T-helper 17 cell (primary cell): ENCODE measurements at places on chromosomes 12 and 14.

- no peak for DNase-seq
Observed at GRCh38 chr12:94994312-94994711, 9.2 kb downstream of the NDUFA12 start.

DNA sequence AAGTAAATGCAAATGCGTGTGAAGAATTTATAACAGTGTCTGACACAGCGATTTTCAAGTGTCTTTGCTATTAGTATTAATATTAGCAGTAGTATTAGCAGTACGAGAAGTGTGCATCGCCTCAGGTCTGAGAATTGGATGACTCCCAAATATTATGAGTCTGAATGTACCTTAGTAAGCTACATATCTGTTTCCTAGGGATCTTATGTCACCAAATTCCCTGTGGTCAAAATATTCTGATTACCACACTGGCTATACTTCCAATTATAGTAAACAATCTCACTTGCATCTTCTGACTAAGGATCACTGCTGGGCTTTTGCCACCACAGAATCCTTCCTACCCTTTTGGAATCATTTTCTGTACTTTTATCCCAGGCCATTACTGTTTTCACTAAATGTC lies 396.0 kb upstream of the MIS18BP1 start:
- no peak for DNase-seq

- no peak for DNase-seq
Observed at GRCh38 chr12:49564686-49565405, 3.1 kb downstream of the MCRS1 start.

DNA sequence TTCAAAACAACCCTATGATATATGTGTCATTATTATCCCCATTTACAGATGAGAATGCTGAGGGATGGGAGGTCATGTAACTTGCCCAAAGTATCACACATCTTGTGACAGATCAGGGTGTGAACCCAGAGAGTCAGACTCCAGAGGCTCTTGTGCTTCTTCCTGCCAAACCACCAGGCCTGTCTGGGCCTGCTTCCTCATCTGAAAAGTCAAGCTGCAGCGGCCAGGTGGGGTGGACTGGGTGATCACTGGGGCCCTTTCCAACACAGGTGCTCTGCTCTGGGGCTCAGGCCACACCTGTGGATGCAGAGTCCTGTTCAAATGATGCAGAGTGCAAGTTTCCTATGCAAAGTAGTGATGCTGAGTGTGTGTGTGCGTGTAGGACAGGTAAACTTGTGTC lies 26.7 kb downstream of the TSPAN11 start:
- DNase-seq: no peak

- DNase-seq: no peak
Observed at GRCh38 chr12:98698603-98699463, 53.7 kb downstream of the APAF1 start.

- no peak for DNase-seq
Observed at GRCh38 chr14:100692859-100693558, 33.7 kb upstream of the DLK1 start.

GRCh38 chr12:59763835-59764234 lies 168.0 kb downstream of the SLC16A7 start:
- DNase-seq: no peak

GRCh38 chr14:106662936-106663550 lies 1136.7 kb downstream of the TMEM121 start:
- no peak for DNase-seq

DNA sequence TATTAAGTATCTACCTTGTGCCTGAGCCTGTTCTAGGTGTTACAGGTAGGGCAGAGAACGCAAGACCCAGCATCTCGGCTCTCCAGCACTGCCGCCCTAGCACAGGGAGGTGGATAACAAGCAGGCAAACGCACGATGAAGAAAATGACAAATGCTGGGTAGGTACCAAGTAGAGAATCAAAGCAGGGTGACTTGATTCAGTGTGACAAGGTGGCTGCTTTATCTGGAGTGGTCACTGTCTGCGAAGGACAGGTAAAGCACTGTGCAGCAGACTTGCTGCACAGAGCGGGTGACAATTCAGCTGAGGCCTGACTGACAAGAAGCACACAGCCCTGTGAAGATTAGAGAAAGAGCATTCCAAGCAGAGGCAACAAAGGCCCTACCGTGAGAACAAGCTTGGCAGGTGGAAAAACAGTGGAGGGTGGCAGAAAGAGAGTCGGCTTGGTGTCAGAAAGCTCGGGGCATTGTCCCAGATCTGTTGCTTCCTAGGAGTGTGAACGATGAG lies 12.9 kb downstream of the PRKCH start:
- peak; percentile 32 for DNase-seq

DNA sequence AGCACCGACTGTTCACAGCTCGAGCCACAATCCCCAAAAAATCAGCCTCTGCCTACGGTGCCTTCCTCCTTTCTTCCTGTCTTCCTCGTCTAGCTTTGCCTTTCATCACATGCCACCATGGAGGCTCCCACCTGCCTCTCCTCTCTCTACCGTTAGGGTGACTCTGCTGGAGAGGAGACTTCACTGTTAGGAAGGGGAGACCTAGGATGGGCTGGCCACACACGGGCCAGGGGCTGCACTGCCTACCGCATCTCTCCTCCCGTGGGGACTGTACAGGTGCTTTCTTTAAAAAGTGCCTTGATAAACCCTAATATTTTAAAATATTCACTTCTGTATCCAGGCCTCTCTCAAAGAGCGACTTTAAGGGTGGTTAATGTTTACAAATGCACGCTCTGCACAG lies 1104.7 kb downstream of the BCL11B start:
- no peak for DNase-seq

DNA sequence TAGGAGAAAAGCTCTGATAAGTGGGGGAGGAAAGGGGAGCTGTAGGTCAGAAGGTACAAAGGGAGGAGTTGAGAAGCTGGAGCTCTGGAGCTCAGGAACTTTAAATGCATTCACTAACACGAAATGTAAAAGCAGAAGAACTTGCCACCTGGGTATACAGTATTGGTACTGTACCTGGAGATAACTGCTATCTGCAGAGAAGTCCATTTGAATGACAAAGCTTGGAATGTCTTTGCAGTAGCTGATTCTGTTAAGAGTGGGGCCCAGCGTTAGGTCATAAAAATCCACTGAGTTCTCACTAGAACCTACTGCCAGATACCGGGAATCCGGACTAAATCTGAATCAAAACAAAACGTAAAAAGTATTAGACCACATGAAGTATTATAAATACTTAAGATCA lies 55.6 kb downstream of the ZC3H14 start:
- no peak for DNase-seq

- DNase-seq: no peak
Observed at GRCh38 chr12:55654511-55655214, 18.0 kb downstream of the OR10P1 start.

DNA sequence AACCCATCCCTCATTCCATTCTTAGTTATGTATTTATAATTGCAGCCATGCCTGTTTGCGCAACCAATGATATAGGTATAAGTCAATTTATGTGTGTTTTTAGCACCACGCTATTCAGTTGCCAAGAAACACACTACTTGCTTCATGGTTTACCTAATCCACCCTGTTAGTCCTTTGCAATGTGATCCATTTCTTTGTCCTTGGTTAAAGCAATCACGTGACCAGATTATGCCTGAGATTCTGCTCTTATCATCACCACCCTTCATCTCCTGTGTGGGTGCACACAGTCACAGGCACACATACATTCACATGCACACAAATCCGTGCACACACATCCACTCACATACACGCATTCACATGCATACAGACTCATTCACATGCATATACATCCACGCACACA lies 52.3 kb upstream of the KCNA5 start:
- no peak for DNase-seq

DNA sequence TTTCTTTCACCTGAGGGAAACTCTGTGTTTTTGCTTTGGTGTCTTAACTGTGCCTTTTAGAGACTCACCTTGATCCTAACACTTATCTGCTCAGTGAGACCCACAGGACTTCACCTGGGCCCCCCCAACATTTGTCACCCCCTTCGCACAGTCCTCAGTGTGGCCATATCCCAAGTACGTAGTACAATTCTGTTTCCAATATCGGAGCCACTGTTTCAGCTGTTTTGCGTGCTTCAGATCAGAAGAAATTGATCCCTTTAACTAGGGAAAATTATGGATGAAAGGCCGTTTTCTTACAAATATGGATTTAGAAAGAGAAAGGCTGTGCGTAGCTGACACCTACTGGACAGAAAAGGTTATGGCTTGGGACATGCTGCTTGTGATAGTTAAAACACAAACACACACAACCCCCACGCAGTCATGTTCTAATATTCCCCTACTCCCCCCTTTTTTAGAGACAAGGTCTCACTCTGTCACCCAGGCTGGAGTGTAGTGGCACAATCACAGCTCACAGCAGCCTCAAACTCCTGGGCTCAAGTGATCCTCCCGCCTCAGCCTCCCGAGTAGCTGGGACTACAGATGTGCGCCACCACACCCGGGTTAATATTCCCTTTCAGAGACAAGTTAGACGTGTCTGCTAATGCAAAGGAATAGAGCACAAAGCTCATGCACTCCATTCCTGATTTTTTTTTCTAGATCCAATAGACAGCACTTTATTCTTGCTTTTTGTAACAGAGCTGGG lies 3.6 kb upstream of the SLC7A8 start:
- no peak for DNase-seq

DNA sequence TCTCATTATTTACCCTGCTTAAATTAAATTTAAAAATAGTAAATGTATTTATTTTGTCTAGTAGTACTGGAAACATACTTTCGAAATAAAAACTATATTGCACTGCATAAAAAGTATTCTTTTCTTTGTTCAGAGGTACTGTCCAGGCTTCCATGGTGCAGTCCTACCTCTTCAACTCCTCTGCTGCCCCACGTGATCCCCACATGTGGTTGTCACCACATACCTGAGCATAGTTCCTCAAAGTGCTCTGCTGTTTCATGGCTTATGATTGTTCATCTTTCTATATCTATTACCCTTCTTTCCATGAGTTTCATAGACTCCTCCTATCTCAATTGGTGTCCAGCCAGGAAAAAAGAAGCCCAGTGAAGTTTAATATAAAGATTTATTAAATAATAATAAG lies 317.5 kb upstream of the OR4E1 start:
- no peak for DNase-seq

DNA sequence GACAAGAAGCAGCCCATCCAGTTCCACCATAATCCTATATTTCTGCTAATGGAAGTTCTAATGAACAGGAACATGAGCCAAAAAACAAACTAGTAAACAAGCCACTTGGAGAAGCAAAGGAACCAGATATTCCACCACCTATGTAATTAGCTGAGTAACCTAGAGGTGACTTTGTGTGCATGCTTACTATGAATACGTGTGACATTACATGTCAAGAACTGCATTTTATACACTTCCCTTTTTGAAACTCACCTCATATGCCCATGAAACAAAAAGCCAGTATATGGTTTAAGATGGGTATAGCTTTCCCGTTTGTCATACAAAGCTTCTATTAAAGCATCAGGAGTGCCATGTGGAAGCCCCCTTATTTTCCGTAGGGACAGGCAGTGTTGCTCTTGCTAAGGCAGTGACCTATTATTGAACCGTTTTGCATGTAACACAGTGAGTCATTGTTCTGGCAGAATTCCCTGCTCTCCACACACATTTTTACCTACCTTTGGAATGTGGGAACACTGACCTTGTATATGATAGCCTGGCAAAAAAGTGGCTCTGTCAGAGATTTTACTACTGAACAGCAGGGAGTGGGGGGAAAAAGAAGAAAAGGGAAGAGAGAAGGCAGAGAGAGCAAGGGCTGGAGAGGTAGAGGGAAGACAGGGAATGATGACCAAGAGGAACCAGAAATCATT lies 34.8 kb upstream of the FRMD6 start:
- DNase-seq: no peak

DNA sequence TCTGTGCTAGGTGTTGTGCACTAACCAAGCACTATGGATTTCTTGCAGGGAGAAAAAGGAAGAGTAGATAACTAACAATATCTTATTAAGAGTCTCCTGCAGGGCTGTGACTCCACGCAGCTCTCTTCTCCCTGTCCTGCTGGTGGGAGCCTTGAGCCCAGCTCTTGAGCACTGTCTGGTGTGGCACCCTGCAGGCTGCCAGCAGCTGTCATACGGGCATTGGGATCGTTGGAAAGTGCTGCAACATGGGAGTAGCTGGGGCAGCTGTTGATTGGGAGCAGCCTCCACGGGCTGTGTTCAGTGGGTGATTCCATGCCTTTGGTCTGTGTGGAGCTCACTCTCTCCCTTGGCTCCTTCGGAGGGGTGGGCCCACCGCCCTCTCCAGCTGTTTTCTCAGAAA lies 125.3 kb downstream of the FBXL14 start:
- no peak for DNase-seq
